ENCODE measurements at places on chromosomes 11 and 22.
A peak's percentile ranks its signal among the peaks of the same experiment; 100 is the strongest.

DNA sequence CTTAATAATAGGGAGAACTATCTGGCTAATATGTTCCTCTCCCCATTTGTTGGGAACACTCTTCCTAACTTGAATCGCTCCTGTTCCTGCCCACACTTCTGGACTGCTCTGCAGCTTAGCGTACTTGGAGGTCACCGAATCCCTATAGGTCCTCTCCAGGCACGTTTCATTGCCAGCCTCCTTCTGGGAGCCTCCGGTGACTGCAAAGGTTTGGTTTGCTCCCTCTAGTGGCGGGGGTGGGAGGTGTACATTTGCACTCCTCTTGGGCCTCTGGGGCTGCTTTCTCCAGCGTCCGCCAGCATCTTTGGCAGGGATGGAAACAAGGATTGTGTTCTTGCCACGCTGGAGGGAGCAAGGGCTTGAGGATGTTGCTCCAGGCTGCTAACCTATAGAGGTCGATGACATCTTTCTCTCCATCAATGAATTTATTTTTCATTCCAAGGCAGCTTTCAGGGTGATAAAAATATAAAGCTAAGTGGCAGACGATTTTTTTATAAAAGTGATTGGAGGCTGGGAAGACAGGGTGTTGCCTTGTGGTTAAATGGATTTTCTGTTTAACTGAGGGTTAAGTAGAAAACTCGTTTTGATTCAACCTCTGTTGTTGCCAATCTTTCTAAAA, 48.7 kb downstream of the TSPAN18 start:
- peak; percentile 68 for DNase-seq

DNA sequence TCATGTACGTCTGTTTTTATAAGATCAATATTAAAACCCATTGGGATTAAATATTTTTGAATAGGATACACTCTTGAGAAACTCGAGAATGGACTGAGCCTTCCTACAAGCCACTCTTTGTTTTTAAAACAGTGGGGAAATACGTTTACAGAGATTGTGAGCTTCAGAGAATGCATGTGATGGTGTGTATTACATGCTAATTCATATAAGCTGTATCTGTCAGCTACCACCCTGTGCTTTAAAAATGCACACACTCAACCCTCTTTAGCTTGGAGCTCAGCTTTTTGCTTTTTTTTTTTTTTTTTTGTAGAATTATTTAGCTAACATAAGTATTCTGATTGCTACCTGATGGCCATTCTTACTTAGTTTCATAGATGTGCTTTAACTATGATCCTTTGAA, 46.3 kb upstream of the ASPHD2 start:
- no peak for DNase-seq

DNA sequence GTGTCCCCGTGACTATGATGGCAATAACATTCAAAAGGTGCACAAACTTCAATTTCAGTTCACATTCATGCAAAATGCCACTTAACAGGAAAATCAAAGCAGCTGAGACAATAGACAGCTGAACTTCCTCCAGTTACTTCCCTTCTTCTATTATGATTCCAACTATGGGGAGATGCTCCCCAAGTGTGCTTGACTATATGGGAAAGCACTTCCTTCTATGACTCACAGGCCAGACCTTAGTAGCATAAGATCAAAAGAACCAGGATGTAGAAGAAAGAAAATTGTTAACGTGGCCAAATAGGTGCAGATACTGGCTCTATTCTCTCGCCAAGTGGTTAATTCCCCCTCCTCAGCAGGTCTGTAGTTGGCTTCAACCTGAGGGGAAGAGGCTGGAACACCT, 7.8 kb upstream of the FAT3 start:
- no peak for DNase-seq

DNA sequence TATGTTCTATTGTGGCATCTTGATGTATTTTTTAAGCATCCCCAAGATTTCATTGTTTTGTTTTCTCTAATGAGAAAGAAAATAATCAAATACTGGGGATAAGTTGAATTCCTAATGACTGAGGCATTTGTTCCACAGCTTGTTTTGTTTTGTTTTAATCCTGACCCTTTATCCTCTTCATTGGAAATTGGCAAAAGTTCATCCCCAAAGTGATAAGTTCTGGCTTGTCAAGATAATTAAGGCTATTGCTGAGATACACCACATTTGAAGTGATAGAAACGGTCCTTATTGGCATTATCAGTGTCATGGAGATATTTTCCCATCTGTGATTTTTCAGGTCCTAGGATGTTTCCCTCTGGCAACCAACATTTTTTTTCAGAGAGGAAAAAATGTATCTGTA, 65.0 kb downstream of the SLC36A4 start:
- no peak for DNase-seq

DNA sequence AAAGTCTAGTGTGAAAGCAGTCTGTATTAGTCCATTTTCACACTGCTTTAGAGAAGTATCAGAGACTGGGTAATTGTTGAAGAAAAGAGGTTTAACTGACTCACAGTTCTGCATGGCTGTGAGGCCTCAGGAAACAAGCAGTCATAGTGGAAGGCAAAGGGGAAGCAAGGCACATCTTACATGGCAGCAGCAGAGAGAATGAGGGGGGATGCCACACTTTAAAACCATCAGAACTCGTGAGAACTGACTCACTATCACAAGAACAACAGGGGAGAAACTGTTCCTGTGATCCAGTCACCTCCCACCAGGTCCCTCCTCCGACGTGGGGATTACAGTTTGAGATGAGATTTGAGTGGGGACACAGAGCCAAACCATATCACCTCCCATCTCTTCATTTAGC, 13.8 kb upstream of the TUBA8 start:
- no peak for DNase-seq

GRCh38 chr11:82988936-82989627, 82.6 kb downstream of the RAB30 start:
- peak; percentile 37 for DNase-seq

DNA sequence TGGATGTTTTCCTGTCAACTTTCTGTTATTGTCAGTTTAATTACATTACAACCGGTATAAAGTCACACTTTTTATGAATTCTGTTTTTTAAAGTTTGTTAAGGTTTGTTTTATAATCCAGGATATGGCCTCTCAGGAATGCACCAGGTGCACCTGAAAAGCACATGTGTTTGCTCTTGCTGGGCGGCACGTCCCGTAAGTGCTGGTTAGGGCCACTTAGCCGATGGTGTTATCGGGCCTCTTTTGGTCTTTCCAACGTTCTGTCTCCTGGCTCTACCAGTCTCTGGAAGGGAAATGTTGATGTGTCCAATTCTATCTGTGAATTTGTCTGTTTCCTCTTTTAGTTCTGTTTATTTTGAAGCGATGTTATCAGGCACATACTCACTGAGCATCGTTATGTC, 695.7 kb downstream of the BRD1 start:
- DNase-seq, result no peak

DNA sequence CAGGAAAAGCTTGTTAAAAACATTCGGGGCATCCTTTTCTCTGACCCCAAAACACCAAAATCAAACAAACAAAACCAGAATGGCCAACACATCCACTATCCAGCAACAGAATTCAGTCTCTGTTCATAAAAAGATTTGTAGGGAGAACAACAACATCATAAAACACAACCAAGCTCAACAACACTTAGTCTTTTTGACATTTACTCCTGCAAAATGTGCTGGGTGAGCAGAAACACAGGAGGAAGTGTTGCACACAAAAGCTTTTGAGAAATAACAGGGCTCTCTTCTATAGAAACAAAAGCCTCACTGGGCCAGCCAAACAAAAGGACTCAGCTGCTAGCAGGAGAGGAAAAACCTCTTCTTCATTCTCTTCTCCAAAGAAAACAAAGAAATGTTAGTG, 736.0 kb upstream of the CCDC90B start:
- DNase-seq, result no peak

GRCh38 chr11:66418168-66418985, 2.5 kb upstream of the NPAS4 start:
- peak; percentile 87 for DNase-seq

DNA sequence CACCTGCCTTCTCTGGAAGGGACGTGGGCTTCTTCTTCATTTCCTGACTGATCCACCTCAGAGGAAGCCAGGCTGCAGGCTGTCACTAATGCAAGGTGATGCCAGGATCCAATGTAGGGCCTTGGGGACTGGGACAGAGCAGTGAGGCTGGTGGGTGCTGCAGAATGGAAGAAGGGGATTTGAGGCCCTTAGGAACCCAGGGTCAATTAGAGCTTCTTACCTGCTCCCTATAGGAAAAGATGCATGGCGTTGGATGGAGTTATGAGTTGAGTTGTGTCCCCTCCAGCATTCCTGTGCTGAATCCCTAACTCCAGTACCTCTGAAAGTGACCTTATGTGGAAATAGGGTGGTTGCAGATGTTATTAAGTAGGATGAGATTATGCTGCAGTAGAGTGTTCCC, 190.4 kb downstream of the MIAT start:
- DNase-seq, result no peak

DNA sequence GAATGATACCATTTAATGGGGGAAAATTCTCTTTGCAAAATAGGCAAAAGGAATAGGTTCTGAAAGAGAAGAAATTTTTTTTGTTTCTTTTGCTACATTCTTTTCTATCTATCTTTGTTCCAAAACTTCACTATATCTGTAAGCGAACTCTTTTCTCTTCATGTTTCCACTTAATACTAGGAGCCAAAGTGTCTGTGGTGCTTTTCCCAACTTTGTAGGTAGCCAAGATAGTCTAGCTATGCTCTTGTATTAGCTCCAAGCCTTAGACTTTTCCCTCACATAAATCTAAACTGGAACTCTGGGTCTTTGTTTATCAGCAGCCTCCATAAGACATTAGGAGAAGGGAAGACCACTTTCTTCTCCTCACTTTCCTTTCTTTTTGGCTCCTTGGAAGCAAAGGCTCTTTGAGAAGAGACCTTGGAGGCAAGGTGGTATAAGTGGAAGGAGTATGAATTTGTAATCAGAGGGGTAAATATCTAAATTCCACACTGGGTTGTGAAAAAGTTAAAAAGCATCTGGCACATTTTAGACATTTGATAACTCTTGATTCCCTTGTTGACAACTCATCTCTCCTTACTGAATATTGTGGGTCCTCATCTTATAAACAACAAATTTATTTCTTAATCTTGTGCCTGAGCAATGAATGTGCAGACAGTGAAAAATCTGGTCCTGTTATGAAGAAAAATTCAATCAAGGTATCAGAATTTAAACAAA, 130.0 kb downstream of the EHF start:
- no peak for DNase-seq
